ENCODE measurements at places on chromosomes 7 and 10.

GRCh38 chr10:22228167-22228938 is 10.5 kb upstream of the EBLN1 start:
- DNase-seq: no peak

- DNase-seq: no peak
These were observed 142.5 kb downstream of the DNAJB6 start for GRCh38 chr7:157479326-157479725.

GRCh38 chr7:105015390-105015965 is 1.5 kb downstream of the KMT2E start:
- DNase-seq: peak; percentile 31

DNA sequence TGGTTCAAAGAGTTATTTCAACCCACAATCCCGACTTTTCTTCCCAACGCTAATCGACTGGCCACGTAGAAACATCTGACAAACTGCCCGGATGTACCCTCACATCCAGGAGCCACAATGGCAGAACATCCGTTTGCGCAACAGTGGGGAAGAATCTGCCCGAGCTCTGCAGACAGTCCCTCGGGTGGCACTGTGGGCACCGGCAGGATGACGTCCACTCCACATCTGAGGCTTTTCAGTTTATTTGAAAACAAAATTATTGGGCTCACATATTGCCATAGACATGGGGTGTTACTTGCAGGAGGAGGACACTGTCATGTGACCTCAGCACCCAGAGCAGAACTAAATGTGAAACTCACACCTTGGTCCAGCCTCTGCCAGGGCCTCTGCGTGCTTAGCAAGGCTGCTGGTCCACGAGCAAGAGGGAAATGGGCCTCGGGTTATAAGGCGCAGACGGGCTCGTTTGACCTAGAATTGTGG is 84.1 kb downstream of the MKI67 start:
- no peak for DNase-seq

DNA sequence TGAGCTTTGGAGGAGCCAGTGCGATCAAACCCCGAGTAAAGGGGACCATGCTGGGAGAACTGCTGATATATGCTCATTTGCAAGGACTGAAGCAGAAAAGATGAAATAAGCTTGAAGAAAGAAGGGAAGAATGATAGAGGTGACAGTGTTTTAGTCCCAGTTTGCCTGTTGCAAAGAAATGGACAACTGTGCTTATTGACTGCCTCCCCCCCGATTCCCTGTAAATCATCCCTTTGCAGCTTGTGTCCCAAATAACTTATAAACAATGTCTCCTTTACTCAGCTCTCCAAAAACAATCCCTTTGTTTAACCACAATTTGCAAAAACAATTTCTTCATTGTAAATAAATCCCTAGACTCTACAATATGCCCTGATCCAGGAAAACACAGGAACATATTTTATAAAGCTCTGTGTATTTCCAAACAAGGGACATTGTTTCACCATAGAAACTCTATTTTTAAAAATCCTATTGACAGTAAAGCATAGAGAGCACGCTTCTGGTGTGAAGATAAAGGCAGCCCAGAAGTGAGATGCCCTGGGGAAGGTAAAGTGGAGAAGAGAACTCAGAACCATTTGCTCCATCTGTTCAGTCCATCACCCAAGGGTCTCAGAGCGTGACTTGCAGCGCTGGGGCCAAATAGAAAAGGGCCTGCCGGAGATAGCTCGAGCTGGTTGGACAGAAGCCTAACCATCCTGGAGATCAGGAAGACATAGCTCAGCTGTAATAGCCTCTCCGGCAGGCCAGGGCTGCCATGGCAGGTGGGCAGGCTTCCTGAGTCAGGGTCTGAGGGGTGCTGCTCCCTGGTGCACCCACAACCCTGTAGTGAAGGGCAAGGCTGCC is 280.5 kb downstream of the WDR11 start:
- no peak for DNase-seq

DNA sequence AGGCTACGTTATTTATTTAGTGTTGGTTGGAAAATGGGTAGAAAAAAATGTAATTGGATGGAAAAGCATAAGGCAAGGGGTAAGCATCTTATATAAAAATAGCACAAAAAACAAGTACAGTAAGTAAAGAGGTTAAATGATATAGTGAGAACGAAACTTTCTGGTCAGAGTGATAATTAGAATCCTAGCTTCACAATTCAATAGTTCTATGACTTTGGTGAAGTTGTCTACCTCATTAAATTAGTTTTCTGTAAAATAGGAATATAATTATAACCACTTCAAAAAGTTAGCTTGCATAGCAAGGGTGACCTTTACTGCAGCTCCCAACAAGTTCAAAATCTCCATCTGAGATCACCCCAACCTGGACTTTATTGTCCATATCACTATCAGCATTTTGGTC is 30.8 kb upstream of the TAS2R16 start:
- no peak for DNase-seq

- no peak for DNase-seq
These were observed 75.1 kb upstream of the SMNDC1 start for GRCh38 chr10:110379831-110380230.

GRCh38 chr7:69732203-69732602 is 133.9 kb downstream of the AUTS2 start:
- DNase-seq: no peak

Data from NCI-H1694 (cell line).